Stimulated activated CD4-positive, alpha-beta T cell treated with anti-CD3 and anti-CD28 coated beads, Interleukin-4, amount 100 ng/mL, for 48 hours (primary cell): ENCODE measurements at places on chromosomes 7 and 10.

GRCh38 chr7:19275000-19275399 is 129.8 kb upstream of the FERD3L start:
- no peak for DNase-seq

GRCh38 chr10:58486821-58487220 is 25.9 kb upstream of the BICC1 start:
- DNase-seq = no peak

DNA sequence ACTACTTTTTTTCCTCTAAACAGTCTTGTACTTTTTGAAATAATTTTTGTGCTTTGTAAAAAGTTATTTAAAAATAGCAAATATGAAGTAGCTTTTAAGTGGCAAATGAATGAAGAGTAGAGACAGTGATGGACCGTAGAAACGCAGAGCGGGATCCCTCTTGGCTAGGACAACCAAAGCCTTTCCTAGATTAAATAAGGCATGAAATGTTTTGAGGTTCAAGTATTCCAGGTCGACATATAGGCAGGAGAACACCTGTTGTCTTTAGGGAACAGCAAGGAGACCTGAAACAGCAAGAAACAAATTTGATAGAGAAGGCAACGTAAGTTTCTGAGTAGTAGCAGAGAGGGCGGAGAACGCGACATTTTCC is 662 bp upstream of the PPRC1 start:
- no peak for DNase-seq

GRCh38 chr10:125236091-125236490 is 75.7 kb upstream of the CTBP2 start:
- no peak for DNase-seq

DNA sequence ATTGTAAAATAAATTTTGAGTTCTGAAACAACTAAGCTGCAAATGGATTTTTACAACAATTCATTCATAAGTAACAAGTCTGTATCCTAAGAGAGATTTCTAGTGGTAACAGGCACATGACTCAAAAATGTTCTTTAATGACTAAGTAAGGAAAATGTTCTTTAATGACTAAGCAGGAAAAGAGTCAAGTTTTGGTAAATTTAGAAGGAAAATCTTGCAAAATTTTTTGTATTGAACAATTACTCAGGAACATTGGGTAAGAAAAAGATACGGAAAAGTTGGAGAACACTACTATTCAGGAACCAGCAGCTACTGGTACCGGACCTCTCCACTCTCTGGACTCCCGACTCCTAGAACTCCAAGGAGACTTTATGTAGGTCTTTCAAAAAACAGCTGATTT is 33.5 kb downstream of the HYCC1 start:
- DNase-seq = no peak

DNA sequence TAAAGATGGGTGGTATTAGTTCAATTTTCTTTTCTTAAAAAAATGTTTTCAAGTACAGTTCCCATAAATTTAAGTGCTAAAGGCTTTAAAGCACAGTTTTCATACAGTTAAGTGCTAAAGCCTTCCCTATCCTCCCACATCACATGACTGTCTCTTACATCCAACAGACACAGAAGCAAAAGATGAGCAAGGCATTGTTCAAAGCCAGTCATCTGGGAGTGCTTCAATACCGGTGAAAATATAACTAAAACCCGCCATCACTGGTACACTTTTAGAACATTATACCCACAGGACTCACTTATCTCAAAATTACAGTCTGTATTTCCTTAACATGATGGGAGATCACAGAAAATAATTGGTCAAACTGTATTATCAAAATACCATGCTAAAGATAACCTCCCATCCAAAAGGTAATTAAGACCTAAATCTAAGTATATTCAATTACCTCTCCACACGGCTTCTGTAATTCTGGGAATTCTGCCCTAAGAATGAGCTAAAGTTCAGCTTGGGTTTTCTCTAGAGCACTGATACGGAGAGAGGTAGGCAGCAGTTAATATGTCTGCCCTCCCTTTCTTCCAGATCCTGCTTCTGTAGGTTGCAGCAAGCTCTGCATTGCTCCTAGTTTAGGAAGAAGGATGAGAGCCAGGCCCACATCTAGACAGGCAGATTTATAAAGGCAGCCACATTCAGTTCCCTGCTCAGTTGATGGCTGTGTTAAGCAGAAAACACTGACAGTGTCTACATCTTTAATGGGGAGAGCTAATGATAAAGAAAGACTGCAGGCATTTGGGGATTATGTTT is 474.8 kb upstream of the PFKP start:
- no peak for DNase-seq
